ENCODE measurements at places on chromosomes 6 and 20.
A peak's percentile ranks its signal among the peaks of the same experiment; 100 is the strongest.

DNA sequence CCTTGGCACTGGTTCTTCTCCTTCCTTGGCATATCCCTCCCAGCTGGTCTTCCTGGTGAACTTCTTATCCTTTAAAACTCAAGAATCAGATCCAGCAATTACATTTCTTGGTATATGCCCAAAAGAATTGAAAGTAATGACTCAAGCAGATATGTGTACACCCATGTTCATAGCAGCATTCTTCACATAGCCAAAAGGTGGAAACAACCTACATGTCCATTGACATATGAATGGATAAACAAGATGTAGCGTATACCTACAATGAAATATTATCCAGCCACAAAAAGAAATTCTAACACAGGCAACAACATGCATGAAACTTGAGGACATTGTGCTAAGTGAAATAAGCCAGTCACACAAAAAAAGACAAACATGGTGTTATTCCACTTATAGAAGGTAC, 103.7 kb upstream of the NT5E start:
- no peak for DNase-seq

GRCh38 chr6:137309078-137309762, 90.0 kb upstream of the IFNGR1 start:
- DNase-seq, result no peak

DNA sequence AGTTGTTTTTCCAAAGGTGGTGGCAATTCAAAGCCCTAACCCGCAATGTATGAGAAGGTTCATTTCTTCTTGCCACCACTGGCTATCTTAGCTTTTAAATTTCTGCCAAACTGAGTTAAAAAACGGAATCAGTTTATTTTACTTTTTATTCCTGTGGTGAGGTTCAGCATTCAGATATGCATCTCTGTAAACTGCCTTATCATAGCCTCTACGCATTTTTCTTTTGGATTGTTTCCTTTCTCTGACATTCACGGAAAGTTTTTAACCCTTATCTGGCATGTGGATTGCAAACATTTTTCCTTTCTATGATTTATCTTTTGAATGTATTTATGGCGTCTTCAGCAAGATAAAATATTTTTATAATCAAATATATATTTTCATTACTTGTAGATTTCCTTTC, 37.7 kb downstream of the AK9 start:
- no peak for DNase-seq

- DNase-seq, result no peak
Measured at GRCh38 chr6:165376100-165376499, 66.7 kb upstream of the C6orf118 start.

GRCh38 chr6:155260686-155261085, 3.1 kb upstream of the CLDN20 start:
- no peak for DNase-seq

DNA sequence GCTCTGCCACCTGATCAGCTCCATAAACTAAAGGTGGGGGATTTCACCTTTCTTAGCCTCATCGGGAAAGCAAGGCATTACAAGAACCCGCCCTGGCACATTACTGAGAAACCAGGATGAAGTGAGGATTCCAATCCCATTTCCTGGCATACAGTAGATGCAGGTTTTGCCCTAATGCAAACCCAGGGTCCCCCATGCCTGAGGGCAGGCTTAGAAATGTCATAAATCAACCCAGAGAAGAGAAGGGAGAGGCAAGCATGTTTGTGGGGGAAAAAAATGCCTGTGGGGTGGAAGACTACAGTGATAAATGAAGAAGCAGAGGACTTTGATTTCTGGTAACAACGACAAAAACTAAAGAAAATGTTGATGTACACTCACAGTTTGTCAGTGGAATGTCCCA, 18.0 kb upstream of the PMEPA1 start:
- DNase-seq, result no peak

DNA sequence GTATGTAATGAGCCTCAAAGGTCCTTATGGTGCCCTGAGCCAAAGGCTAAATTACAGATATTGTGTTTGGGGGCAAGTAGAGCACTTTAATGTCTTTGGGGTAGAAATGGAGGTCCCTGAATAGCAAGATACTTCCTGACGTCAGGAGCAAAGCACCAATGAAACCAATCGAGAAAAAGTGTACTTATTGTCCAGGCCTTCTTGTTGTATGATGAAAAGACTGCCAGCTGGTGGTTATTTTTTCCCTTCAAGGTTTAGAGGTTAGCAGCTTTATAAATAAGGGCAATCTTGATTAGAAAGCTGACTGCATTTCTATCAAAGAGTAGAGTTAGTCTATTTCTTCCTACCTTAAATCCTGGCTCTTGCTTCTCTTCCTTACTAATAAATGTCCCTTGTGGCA, 76.1 kb upstream of the HSF2 start:
- DNase-seq, result no peak

DNA sequence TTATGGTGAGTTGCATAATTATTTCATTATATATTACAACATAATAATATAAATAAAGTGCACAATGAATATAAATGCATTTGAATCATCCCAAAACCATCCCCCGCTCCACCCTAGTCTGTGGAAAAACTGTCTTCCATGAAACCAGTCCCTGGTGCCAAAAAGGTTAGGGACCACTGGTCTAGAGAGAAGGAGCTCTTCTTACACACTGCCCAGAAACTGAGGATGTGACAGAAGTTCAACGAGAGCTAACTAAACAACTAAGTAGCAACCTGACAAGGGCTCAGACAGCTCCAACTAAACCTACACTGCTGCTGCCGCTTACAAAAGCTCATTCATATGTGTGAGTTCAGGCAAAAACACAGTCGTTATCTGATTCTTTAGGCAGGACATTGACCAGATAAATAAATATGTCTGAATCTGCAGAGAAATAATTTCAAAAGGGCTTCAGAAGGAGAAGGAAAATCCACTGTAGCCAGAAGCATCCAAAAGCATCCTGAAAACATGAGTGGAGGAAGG, 125.9 kb downstream of the ATXN1 start:
- no peak for DNase-seq

- DNase-seq, result no peak
Measured at GRCh38 chr20:58584881-58585752, 66.0 kb upstream of the STX16 start.

GRCh38 chr6:107511511-107511993, 21.6 kb downstream of the SOBP start:
- no peak for DNase-seq

DNA sequence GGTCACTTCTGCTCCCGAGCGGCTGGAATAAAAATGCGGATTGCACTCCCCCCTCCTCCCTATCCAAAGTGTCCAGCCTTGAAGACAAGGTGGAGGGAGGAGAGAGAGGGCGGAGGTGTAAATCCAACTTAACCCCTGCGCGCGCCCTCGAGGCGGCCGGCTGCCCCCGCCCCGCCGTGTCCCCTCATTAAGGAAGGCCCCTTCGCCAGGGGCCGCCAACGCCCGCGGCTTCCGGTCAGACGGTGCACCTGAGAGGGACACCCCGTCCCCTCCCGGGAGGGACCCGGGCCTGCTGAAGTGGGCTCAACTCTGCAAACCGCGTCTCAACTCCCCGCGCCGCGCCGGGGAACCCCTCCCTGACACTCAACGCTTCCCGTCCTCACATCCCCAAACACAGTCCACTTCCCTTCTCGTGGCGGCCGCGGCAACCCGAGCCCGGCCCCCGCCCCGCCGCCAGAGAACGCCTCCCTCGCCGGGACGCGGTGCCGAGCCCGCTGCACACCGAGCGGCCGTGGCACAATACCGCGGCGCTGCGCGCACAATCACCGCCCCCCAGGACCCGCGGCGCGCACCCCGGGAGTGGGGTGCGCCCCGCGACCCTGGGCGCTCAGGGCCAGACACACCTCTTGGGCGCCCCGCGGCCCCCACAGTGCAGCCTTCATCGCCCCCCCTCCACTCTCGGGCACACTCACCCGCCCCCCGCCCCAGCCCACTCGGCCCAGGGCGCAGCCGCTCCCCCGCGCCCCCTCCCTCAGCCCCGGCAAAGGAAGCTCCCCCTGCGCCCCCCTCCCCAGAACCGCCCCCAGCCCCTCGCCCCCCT, 102.5 kb downstream of the NOL4L start:
- no peak for DNase-seq

DNA sequence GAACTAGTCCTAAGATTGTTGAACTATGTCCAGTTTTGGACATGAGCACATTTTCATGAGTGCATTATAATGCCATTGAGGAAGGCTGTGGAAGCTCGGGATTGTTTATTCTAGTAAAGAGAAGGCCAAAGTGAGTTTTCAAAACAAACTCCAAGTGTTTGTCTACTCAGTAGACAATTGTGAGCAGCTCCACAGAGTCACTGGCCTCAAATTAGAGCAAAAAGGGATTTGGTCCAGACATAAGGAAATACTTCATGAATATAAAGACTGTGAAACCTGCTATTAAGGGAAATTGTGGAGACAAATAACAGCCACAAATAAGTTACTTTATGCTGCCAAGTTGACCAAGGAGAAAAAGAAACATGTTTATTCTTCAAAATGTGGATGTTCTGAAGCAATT, 42.6 kb upstream of the PREP start:
- DNase-seq, result no peak

- DNase-seq, result no peak
Measured at GRCh38 chr20:9270831-9271230, 201.9 kb downstream of the PLCB4 start.

DNA sequence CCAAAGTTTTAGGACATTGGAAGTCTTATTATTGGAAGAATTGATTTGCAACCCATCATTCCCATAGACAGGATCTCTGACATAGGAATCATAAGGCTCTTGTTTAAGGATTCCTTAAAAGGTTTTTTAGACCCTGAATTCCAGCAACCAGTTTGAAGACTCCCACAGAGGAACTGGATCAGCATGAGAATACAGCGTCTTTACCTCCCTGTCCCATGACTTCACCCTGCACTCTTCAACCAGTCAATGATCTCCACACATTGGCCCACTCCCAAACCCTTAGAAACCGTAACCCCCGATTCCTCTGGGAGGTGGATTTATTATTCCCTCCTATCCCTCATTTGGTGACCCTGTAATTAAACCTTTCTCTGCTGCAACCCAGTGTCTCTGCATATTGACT, 150.7 kb upstream of the PLCB4 start:
- DNase-seq, result no peak

GRCh38 chr20:21109144-21109543, 3.0 kb upstream of the LINC00237 start:
- DNase-seq, result no peak

DNA sequence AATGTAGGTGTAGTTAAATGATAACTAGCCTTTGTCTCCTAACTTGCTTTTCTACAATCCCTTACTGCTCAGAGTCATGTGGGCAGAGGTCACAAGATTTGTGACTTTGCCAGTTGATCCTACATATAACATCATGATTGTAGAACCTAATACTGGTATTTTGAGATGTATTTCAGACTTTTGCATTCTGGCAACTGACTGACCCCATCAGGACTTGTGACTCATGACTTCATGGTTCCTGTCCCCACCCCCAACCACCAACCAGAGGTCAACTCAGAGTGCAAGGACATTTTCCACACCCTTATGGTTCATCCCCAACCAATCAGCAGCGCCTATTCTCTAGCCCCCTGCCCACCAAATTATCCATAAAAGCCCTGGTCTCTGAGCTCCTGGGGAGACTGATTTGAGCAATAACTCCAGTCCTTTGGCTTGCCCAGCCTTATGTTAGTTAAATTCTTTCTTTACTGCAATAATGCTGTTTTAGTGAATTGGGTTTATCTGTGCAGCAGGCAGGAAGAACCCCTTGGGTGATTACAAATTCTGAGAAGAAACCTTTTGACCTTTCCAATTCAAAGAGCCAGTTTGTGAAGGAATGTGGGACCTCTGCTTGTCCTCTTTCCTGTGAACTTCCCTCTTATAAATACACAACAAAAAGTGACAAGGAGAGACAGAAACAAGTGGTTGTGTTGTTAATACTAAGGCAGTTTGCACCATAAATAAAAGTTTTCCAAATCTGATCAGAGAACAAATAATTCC, 588.7 kb downstream of the UTRN start:
- no peak for DNase-seq

DNA sequence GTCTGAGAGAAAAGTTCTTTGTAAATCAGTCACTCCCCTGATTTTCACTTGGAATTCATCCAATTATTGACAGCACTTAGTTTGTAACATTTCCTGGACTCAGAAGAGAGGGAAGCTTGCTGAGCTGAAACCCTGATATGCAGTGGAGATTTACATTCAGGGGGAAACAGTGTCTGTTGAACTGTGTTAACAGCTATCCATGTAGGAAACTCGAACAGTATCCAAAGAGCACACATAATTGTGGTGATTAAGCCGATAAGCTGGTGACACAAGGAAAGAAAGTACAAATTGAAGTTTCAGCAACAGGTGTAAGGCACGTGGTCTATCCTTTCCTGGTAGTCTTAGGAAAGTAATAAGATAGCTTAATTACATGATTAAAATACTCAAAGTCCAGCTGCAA, 78.1 kb upstream of the FLRT3 start:
- DNase-seq, result no peak

GRCh38 chr20:52748990-52749389, 223.2 kb upstream of the TSHZ2 start:
- DNase-seq, result no peak

- peak; percentile 22 for DNase-seq
Measured at GRCh38 chr20:4962241-4962855, 39.0 kb downstream of the SLC23A2 start.

- no peak for DNase-seq
Measured at GRCh38 chr20:50004229-50004628, 21.4 kb downstream of the SNAI1 start.

GRCh38 chr20:44666066-44666465, 14.6 kb upstream of the ADA start:
- DNase-seq, result no peak

DNA sequence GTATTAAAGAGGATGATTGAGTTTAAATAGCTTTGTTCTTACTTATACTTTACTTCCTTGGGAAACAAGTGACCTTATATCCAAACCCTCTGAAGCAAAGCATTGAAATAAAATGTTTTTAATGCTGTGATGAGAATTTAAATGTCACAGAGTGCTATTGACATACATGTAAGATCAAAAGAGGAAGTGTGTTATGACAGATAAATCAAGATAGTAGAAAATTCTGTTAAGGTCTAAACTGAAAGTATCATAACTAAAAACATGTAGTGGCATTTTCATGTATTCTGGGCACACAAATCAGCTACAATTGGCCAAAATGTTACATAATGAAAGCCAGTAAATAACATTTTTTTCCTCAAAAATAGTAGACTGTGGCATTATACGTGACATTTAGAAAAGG, 318.0 kb downstream of the GRIK2 start:
- no peak for DNase-seq

- DNase-seq, result no peak
Measured at GRCh38 chr6:25229671-25230321, 49.4 kb upstream of the CARMIL1 start.

Measured in activated T-helper 1 cell treated with Interleukin-2 at 50 U/mL for 16 hours (primary cell).